HTR-8/SVneo (cell line): ENCODE measurements at places on chromosomes 1 and 21.

DNA sequence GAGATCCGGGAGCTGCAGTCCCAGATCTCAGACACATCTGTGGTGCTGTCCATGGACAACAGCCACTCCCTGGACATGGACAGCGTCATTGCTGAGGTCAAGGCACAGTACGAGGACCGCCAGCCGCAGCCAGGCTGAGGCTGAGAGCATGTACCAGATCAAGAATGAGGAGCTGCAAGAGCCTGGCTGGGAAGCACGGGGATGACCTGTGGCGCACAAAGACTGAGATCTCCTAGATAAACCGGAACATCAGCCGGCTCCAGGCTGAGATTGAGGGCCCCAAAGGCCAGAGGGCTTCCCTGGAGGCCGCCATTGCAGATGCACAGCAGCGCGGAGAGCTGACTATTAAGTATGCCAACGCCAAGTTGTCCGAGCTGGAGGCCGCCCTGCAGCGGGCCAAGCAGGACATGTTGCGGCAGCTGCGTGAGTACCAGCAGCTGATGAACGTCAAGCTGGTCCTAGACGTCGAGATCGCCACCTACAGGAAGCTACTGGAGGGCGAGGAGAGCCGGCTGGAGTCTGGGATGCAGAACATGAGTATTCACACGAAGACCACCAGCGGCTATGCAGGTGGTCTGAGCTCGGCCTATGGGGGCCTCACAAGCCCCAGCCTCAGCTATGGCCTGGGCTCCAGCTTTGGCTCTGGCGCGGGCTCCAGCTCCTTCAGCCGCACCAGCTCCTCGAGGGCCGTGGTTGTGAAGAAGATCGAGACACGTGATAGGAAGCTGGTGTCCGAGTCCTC lies 25.5 kb downstream of the ETV3L start:
- DNase-seq = no peak

DNA sequence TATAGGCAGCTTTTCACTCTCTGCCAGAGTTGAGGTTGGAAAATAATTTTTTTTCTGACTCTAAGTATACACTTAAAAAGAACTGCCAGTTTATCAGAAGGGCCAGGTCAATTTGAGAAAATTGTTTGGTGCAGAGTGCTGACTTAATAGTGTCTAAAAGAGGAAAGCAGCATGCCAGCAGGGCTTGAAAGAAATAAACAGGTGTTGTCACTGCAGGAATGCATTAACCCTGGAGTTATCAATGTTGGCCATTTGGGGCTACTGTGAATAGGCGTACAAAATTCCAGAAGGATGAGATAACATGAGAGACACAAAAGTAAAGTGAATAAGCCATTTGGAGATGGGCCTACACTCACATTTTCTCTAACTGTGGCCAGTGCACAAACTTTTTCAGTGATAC lies 220.6 kb upstream of the PLD5 start:
- DNase-seq = no peak

- peak; percentile 94 for DNase-seq
Measured at GRCh38 chr1:205321162-205321958, at the start of gene NUAK2. NUAK2 (minus strand) TSS chr1:205321745; CDS start chr1:205321628, 117 bp downstream.

- no peak for DNase-seq
Measured at GRCh38 chr1:231550448-231550781, 21.9 kb downstream of the TSNAX start.

DNA sequence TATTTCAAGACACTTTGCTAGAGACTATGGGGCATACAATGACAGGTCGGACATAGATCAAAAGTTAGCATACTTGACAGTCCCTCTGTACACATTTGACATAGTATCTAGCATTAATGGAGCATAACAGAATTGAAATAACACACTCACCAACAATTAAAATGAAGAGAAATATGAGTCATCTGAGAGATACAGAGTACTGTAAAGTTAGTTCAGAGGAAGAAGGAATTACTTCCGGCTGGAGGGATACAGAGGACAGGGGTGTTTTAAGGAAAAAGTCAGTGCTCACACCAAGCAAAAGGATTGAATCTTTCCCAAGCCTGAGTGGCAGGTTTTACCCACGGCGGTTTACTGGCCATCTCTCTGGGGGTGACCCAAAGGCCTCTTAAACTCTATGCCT lies 2.4 kb downstream of the ZMYND12 start:
- DNase-seq = no peak

DNA sequence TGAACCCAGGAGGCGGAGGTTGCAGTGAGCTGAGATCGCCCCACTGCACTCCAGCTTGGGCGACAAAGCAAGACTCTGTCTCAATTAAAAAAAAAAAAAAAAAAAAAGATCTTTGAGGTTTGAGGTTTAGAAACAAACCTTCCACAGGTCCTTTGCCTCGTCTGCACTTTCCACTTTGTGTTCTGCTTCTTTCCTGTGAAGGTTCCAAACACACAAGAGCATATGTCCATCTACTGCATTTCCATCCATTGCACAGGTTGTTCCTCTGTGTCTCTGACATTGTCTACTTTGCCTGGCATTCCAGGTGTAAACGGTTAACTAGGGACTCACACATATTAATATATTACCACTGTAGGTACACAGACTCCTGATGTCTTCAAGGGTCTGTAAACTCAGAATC lies 40.1 kb downstream of the DSTYK start:
- DNase-seq = no peak

DNA sequence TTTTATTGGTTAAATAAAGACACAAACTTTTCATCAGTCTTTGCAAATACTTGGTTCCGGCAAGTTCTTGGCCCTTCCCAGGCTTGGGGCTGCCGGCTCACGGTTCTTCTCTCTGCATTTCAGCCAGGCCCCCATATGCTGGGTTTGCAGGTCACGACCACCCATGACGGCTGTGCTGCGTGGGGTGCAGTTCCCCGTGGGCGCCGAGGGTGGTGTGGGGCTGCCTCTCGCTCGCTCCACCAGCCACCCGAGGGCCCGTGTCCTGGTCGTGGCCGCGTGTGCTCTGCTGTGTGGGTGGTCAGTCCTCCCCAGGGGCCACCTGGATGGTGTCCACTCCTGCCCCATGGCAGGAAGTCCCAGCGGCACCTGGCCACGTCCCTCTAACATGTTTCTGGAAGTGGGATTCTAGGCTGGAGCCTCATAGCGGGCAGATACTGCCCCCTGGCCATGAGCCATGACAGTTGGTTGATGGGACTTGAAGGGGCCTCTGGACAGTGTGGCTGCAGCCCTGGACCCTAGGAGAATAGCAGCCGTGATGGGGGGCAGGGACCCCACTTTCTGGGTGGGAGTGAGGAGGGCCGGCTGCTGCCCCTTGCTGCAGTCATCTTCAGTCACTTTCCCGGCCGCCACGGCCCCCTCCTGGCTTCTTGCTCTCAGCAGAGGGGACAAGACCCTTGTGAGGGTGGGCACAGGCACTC lies 46.3 kb downstream of the SKI start:
- no peak for DNase-seq

DNA sequence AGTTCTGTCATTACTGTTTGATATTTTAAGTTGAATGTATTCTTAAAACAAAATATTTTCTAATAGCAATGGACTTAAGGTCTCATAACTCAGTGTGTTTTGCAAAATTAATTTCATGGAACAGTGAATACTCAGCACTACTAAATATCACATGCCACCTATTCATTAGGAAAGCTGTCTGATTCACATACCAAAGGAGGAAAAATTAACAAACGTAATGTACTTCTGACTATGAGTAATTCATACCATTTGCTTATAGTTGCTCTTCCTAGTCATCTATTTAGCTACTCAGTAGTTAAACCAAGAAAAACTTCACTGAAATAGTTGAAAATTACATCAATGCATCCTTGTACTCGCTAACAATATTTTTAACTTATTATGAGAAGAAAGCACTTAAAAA lies 35.2 kb downstream of the TP53BP2 start:
- DNase-seq = no peak

- DNase-seq = no peak
Measured at GRCh38 chr1:182229451-182229850, 162.1 kb downstream of the GLUL start.

DNA sequence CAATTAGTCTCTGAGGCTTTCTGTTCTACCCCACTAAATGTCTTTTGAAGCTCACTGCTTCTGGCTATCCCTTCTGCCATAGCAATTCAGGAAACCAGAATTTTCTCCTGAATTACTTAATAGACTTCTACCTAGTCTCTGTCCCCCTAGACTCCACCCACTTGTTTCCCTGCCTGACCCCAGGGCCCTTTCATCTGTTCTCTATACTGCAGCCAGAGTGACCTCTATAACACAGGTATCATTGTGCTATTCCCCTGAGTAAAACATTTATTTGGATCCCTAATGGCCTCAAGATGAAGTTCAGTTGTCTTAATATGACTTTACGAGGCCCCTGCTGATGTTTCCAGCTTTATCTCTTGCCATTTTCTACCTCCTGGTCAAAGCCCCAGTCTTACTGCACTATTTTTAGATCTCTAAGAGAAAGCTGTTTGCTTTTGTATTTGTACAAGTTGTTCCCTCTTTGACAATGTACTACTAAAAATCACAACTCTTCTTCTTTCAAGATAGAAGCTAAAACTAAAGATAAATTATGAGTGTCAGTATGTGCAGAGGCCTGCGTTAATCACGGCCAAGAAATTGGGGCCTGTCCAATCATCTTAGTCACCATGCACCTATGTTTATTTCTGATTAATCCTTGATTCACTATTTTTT lies 54.5 kb downstream of the ATP1B1 start:
- DNase-seq = no peak

GRCh38 chr1:116708255-116708900 lies 40.8 kb upstream of the IGSF3 start:
- DNase-seq = no peak

GRCh38 chr1:198122693-198123092 lies 34.1 kb upstream of the NEK7 start:
- no peak for DNase-seq

- no peak for DNase-seq
Measured at GRCh38 chr1:6101826-6102531, 56.3 kb downstream of the KCNAB2 start.

GRCh38 chr1:100443811-100444571 lies 91.7 kb downstream of the CDC14A start:
- peak; percentile 22 for DNase-seq

GRCh38 chr1:151159373-151159772 lies 2.9 kb downstream of the TNFAIP8L2 start:
- no peak for DNase-seq

DNA sequence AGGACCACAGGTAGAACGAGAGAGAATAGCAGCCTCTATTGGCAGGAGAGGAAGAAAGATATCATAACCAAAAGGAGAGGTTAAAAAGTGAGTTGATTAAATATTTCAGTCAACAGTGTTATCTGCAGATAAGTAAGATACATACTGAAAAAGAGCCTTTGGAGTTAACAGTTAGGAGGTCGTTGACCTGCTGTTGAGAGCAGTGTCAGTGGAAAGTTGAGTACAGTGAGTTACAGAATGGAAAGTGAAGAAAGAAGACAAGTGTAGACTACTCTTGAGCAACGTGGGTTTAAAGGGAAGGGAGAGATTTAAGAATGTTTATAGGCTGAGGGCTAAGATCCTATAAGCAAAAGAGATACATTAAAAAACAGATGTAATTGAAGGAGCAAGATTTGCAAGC lies 30.2 kb downstream of the GNAT2 start:
- no peak for DNase-seq

DNA sequence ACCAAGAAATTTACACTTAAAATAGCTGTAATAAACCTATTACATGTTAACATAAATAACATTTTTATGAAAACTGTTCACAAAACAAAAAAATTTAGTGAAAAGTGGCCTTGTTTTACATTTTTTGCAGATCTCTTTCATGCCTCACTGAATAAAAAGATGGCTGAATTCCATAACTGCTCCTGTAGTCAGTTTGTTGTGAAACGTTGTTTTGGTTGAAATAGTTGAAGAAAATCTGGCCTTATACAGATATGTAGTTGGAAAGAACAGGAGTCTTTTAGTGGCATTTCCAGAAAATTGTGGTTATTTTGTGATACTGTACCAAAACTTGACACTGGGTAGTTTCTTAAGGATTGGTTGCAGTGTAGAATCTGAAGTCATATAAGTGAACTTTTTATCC lies 18.1 kb downstream of the ITSN1 start:
- no peak for DNase-seq

- no peak for DNase-seq
Measured at GRCh38 chr1:166145499-166145898, 21.3 kb downstream of the FAM78B start.

DNA sequence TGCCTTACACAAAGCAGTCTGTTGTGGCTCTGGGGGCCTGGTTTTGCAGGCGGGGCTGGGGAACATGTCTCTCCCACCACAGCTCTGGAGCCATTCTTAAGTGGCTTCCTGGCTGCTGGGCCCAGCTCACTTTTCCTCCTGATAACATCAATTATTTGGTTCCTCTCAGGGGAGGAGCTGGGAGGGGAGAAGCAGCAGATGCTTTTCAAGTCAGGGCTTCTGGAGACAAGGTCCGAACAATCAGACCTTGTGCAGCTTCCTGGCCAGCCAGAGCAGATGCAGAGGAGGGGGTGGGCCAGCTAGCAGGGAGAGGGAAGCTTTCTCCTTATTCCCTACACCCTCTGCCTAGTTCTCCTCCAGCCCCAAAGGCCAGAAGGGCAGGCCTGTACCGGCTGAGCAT lies 3.7 kb upstream of the PAQR6 start:
- DNase-seq = no peak

DNA sequence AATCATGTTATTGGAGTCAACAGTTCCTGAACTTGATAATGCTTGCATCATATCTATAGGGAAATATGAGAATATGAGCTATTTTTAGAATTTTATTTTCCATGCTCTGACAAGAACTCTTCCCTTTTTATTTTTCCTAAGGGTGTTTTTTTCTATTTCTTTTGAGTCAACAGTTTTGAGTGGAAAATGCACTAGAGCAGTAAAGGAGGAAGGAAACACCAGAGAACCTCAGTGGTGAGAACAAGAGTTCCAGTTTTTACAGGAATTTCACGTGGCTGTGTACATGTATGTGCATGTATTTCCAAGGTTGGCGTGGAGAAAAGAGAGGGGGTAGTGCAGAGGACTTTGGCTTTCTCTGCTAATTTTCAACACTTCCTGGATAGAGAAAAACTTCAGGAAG lies 63.6 kb upstream of the TNFSF18 start:
- DNase-seq = no peak

DNA sequence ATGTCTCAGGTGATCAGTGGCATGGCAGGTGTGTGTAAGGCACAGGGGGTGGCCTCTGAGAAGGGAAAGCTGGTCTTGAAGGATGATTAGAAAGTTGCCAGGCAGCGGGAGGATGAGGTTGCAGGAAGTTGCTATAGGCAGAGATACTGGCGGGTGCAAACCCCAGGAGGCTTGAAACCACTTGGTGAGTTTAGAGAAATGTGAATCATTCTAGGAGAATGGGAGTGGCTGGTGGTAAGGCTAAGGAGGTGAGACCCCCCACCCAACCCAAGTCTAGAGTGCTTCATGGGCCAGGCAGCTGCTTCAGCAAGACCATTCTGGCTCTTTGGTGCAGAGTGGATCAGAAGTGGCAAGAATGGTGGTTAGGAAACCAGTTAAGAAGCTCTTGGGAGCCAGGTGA lies 9.0 kb downstream of the SH2D2A start:
- DNase-seq = no peak

- no peak for DNase-seq
Measured at GRCh38 chr1:242623119-242623518, 98.6 kb upstream of the PLD5 start.

GRCh38 chr1:61570191-61570590 lies 154.8 kb downstream of the TM2D1 start:
- DNase-seq = no peak
